Activated CD4-positive, alpha-beta T cell treated with anti-CD3 and anti-CD28 coated beads for 48 hours (primary cell): ENCODE measurements at places on chromosomes 5 and 9.

- no peak for DNase-seq
Measured at GRCh38 chr5:146623666-146624065, 107.7 kb upstream of the GPR151 start.

DNA sequence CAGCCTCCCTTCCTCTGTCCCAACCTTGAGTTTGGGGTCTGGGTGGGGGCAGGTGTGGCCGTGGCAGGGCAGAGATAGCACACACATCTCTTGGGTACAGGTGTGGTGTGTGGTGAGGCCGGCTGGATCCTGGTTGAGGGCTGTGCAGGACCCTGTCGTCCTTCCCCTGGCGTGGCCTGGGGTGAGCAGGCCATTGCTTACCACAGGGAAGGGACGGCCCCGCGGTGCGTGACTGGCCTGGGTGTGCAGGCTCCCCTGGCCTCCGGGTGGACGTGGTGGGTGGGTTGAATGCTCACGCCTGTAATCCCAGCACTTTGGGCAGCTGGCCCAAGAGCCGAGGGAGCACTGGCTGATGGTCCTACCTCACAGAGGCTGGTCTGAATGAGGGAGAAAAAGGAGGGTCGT, 1.2 kb downstream of the ARRDC1 start:
- DNase-seq: no peak

GRCh38 chr5:147559749-147560148, 49.9 kb upstream of the DPYSL3 start:
- no peak for DNase-seq

- DNase-seq: no peak
Measured at GRCh38 chr9:127223810-127224177, 40.8 kb upstream of the GARNL3 start.

- DNase-seq: no peak
Measured at GRCh38 chr9:130142641-130143040, 29.6 kb upstream of the NCS1 start.

DNA sequence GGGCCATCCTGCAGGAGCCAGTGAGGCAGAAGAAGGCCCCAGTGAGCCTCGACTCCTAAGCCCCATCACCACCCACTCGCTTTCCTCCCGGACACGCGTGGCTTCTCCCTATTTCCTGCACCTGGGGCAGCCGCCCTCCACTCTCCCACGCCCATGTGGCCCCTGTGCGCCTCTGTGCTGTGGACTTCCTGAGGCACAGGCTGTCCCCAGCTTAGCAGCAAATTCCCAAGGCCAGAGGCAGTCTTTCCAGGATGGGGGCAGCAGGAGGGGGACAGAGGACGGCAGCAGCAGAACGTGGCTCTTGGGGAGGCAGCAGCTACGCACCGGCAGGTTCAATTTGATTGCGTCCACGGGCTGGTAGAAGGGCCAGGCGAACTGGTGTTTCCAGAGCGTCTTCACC, 14.9 kb downstream of the BRD3 start:
- DNase-seq: no peak
